Activated T-cell treated with anti-CD3 and anti-CD28 coated beads, Interleukin-2, amount 50 U/mL, for 72 hours (primary cell): ENCODE measurements at places on chromosomes 2 and 18.

DNA sequence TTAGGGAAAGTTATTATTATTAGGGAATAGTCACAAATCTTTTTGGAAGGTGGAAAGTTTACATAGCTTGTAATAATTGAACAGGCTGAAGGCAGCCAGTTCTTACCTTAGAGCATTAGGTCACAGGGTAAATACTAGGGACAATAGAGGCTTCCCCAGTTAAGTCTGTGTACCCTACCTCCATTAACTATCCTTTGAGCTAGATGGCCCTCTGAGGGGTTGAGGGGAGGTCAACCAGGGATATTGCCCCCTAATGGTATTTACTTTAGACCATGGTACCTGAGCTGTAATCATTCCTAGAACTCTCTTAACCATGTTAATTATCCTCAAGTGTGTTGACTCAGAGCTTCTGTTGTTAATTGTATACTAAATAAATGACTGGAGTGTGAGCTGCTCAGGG, 120.5 kb upstream of the SCN7A start:
- no peak for DNase-seq

GRCh38 chr2:41241325-41242000, 789.6 kb upstream of the SLC8A1 start:
- no peak for DNase-seq

DNA sequence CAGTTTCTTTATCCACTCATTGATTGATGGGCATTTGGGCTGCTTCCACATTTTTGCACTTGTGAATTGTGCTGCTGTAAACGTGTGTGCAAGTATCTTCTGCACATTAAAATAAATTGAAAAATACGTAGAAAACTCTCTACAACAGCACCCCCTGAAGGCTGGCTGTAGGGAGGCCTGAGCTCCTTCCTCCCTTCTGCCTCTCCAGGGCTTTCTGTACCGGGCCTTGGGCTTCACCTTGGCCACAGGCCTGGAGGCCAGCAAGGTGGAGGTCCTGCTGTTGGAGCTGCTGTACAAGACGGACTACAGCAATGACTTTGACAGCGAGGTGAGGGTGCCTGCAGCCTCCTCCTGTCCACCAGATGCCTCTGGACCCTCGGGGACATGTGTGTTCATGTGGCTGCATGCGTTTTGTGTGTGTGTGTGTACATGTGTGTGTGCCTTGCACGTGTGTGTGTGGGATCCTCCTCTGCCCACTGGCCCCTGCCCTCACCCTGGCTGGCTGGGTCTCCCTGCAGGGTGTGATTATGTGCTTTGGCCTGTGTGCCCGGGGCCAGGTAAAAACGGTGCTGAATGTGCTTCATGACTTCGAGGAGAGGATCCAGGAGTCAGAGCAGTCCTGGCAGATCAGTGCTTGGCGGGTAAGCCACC, 29.2 kb downstream of the MROH2A start:
- no peak for DNase-seq

DNA sequence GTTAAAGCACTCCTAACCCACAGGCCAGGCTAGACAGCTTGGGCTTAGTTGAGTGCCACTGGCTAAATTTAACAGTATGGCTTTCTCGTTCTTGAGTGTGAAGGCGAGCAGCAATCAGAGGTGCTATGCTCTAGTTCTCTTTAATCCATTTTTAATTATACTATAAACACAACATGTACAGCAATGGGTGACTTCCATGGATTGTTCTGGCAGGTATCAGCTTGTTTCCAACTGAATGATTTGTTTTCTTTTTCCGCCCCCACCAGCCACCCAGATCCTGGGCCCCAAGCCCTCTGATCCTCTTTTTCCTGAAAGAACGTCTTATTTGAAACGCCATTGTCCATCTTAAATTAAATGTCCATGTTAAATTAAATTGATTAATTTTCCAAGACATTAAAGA, 244.8 kb downstream of the IKZF2 start:
- DNase-seq = no peak

- no peak for DNase-seq
Observed at GRCh38 chr2:229296536-229296935, 25.4 kb upstream of the PID1 start.

DNA sequence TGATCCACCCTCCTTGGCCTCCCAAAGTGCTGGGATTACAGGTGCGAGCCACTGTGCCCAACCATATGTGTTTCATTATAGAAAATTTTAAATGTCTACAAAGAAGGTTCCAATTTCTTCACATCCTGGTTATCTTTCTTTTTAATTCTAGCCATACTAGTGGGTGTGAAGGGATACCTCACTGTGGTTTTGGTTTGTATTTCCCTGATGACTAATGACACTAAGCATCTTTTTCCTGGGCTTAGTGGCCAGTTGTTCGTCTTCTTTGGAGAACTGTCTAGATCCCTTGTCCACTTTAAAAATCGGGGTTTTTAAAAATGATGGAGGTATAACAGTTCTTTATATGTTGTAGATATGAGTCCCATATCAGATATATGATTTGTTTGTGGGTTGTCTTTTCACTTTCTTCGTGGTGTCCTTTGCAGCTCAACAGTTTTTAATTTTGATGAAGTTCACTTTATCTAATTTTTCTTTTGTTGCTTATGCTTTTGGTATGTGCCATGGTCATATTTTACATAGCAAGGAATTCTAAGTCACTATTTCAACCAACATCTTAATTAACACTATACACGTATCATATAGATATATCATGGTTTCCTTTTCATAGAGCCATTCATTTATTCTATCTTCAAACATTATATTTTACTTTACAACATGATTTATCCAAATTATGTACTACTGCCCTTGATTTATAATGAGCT, 135.0 kb upstream of the RIOK3 start:
- DNase-seq = no peak

GRCh38 chr18:5653802-5654201, 110.0 kb upstream of the EPB41L3 start:
- no peak for DNase-seq

- no peak for DNase-seq
Observed at GRCh38 chr2:69119104-69119894, 106.3 kb downstream of the ANTXR1 start.

DNA sequence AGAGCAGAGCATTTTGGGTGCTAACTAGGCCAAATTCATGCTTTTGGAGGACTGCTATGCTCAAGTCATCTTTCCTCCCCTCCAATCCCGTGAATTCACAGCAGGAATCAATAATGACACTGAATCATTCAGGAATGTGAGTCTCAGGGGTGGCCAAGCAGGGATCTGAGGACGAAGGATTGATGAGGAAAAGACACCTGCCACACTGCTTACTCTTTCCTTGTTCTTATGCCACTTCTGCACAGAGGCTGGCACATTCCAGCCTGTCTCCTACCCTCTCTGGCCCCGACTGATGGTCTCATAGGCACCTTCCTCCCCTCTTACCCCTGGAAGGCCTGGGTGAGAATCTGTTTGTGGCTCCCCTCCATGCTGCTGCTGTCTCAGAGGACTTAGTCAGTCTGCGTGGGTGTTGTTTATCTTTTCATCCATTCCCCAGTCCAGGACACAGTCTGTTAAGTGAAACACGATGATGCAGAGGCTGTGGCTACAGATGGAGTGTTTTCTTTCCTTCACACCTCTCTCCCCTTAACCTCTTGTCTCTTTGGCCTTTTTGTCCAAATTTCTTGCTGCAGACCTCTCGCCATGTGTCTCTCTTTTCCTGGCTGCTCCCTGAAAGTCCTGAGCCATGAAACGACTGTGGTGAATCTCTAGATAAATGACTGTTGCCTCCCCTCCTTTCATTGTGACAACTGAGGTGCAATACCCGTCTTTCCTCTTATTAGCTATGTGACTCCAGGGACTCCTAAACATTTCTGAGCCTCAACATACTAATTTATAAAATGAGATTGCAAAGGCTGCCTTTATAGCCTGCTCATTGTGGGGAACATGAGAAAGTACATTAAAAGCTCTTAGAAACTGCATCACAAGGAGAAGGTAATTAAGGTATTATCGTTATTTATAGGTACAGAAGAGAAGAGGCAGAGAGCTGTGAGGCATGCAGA, 86.9 kb downstream of the RDH14 start:
- DNase-seq = no peak

- no peak for DNase-seq
Observed at GRCh38 chr2:88429929-88430328, 22.6 kb downstream of the FOXI3 start.

GRCh38 chr2:120926463-120927264, 191.0 kb downstream of the GLI2 start:
- no peak for DNase-seq

DNA sequence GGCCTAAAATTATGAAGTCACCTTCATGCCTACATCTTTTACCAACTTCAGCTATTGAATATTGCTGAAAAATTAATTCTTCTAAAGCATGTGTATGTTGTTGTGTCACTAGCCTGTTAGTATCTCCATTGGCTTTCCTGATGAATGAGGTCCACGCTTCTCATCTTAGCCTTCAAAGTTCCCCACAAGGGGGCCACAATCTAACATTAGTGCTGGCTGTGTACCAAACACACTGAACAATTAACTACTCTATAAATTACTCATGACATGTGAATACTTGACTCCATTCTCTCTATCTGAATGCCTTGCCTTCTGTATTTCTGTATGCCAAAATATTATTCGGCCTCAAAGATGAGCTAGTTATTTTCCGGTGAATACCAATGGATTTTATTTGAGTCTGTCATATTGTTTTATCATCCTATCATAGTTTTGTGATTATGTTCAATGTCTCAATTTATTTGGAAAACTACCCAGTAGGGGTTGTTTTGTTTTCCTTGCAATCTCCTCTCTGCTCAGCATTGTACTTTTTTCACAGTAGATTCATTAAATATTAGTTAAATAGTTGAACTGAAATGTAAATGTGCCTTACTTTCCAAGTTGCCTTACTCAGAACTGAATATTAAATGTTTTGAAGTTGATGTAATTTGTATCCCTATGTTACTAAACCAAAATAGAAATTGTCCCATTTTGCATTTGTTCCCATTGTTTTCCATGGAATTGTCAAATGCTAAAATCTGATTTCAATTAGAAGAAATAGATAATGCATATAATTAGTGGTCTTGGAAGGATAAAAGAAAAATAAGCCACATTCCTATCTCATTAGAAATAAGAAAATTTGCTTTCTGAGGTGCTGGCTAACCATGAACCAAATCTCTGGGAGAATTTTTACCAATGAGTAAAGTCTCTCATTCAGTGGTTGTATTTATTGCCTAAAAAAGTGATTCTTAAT, 208.4 kb upstream of the COL3A1 start:
- DNase-seq = no peak

DNA sequence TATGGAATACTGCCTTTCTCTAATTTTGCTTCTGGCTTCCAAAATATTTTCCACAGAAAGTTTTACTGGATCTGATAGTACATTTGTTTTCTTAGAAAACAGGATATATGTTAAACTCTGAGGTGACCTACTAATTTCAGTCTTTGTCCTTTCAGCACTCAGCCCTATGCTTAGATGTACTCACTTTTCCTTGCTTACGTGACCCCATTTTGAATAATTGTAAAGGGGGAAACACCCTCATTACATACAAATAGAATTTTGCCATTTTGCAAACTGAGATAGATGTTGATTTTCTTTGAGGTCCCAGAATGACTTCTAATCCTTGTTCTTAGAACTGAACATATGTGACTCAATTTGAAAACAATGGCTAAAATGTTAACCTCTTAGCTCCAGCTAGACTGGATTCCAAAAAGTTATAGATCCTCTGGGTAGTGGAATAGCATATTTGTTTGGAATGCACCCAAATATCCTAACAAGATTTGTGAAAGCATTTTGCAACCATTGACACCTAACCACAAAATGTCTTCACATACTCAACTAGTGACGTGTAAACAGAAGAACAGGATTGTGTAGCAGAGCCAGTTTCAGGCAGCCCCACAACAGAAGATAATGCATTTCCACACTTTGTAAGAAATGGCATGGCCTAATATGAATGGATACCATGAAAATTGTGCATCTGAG, 44.8 kb upstream of the EHBP1 start:
- no peak for DNase-seq
